ENCODE measurements at places on chromosomes 1 and 21.

DNA sequence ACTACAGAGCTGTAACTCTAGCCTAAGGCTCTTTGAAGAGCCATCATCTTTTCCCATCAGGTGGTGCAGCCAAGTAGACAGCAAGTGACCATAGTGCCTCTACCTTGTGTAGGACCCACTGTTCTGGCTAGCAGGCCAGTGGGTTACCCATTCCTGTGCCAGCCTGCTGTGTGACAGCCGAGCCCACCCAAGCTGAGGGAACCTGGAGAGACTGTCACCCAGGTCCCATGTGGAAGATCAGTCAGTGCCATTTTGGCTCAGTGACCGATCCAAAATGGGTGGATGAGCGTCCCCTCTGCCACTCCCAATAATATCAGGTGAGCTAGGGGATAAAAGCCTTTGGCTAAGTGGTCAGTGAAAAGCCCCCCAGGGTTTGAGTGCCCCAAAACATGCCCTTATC is 417.9 kb downstream of the MATN1 start:
- no peak for DNase-seq

DNA sequence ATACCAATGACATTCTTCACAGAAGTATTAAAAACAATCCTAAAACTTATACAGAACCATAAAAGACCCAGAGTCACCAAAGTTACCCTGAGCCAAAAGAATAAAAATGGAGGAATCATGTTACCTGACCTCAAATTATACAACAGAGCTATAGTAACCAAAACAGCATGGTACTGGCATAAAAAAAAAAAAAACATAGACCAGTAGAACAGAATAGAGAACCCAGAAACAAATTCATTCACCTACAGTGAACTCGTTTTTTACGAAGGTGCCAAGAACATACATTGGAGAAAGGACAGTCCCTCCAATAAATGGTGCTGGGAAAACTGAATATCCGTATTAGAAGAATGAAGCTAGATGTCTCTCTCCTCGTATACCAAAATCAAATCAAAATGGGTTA is 2.6 kb upstream of the GNG5 start:
- no peak for DNase-seq

- no peak for DNase-seq
Measured at GRCh38 chr1:229035054-229035747, 235.7 kb upstream of the RAB4A start.

DNA sequence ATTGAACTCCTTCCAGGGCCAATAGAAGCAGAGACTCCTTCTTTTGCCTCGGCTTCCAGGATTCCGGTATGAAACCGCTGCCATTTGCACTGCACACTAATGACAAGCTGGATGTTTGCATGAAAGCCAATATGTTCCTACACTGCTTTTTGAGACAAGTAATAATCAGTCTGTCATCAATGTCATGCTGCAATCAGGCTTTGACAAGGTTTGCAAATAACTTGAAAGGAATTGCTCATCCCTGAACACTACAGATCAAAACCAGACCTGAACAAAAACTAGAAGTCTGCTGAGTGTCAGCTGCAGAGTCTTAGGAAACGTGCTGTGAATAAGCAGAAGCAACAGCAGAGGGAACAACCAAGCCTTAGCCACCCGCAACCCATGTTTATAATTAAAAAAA is 720.7 kb upstream of the CXADR start:
- DNase-seq: no peak

GRCh38 chr1:30541721-30542485 is 181.5 kb downstream of the MATN1 start:
- DNase-seq: no peak

DNA sequence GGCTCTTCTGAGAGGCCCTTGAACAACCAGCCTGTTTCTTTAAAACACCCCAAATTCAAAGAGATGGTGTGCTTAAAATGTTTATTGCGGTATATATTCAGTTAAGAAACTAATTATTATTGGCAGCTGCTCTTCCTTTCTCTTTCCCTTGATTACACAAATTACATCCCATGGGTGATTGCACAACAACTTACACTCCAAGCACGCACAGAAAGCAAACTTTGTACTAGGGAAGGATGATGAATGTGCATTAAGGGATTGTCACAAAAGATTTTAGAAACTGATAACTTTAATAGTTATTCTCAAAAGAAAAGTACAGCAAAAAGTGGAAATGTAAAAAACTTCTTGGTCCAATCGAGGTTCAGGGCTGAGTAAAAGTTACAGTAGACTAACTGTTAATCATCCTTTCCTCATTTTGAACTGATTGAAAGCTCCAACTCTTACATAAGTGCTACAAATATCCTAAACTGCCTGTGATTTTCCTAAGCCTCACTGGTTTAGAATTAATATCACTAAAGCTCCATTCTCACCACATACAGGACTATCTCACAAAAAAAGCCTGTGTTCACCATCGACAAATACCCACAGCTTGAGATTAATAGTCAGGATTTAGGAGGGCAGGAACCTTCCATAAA is 153.4 kb downstream of the TTLL7 start:
- DNase-seq: no peak

- DNase-seq: no peak
Measured at GRCh38 chr1:96474985-96475743, 246.4 kb upstream of the PTBP2 start.

GRCh38 chr1:160550572-160551034 is 27.5 kb upstream of the SLAMF6 start:
- DNase-seq: no peak

- DNase-seq: no peak
Measured at GRCh38 chr1:95572962-95573361, 339.0 kb downstream of the RWDD3 start.

GRCh38 chr1:183633676-183634343 is 1.8 kb downstream of the ARPC5 start:
- DNase-seq: peak; percentile 28

GRCh38 chr21:15000081-15000480 is 64.7 kb downstream of the NRIP1 start:
- no peak for DNase-seq

GRCh38 chr1:145979746-145980456 is 15.4 kb downstream of the POLR3GL start:
- no peak for DNase-seq

DNA sequence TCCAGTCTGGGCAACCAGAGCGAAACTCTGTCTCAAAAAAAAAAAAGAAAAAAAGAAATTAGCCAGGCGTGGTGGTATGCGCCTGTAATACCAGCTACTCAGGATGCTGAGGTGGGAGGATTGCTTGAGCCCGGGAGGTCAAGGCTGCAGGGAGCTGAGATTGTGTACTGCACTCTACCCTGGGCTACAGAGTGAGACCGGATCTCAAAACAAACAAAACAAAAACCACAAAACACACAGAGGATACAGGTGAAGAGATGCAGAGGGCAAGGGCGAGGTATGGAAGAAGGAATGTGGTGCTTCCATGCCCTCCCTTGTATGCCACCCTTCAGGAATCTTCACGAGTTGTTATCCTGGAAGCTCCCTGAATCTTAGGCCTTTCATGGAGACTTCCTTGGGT is 68.5 kb downstream of the NDUFS5 start:
- DNase-seq: no peak

DNA sequence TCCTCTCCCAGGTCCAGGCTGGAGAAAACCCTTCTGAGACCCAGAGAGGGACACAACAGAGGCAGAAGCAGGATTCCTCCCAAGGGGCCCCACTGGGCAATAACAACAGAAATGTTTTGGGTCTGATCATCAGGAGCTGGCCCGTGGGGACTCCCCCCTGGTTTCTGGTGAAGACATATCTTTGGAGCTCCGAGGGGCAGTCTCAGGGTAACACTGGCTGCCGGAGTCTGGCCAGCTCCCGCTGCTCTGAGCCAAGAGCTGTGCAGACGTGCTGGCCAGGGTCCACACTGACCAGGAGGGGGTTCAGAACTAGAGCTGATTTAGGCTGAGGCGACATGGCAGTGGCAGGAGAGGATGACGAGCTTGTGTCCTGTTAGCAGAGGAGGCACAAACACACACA is 13.1 kb downstream of the ECE1 start:
- no peak for DNase-seq

Measured in frontal cortex (tissue), 4 donors.